SJSA1 (cell line): ENCODE measurements at places on chromosomes 4 and X.
A peak's percentile ranks its signal among the peaks of the same experiment; 100 is the strongest.

DNA sequence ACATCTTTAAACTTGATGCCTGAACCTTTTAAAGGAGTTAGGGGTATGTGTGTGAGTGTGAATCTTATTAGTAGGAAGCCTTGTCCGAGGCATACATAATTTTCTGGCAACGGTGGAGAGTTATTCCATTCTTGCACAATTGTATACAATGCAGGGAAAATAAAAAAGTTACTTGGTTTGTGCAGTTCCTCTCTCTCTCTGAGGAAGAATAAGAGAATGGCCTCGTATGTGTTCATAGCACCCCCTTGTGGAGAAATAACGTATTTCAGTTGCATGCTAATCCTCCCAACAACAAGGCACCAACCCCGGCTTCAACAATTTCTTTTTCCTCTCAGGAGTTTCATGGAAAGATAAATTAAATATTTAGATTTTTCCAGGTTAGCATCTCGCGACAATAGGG lies 33.7 kb upstream of the FGF13 start:
- H3K4me1 ChIP-seq: peaks cover 6% of the 10 kb centered on the region
- H3K4me3 ChIP-seq: no peak overlapping the region
- H3K36me3 ChIP-seq: no peaks in the 10 kb centered on the region
- H3K27me3 ChIP-seq: no peaks in the 10 kb centered on the region

- peaks cover 6% of the 10 kb centered on the region; the same call in 1 of the 2 replicates for H3K4me1 ChIP-seq
- no peaks in the 10 kb centered on the region for H3K27me3 ChIP-seq
- no peak overlapping the region for H3K27ac ChIP-seq
- H3K36me3 ChIP-seq: no peaks in the 10 kb centered on the region
- DNase-seq: no peak
Measured at GRCh38 chrX:49199315-49199595, 738 bp downstream of the SYP start.

- H3K27ac ChIP-seq: no peak overlapping the region
- DNase-seq: no peak
- H3K27me3 ChIP-seq: no peaks in the 10 kb centered on the region
- H3K4me3 ChIP-seq: no peak overlapping the region
- H3K36me3 ChIP-seq: no peaks in the 10 kb centered on the region
- H3K4me1 ChIP-seq: no peaks in the 10 kb centered on the region
Measured at GRCh38 chrX:135649561-135649960, 63.9 kb upstream of the CT45A1 start.

- no peak for DNase-seq
- no peaks in the 10 kb centered on the region for H3K4me1 ChIP-seq
- no peaks in the 10 kb centered on the region for H3K36me3 ChIP-seq
- 0 out of 2 replicates have a peak overlapping the region, but pooled peaks have one; percentile 5 for H3K4me3 ChIP-seq
Measured at GRCh38 chr4:30717208-30718020, 2.8 kb upstream of the PCDH7 start.

DNA sequence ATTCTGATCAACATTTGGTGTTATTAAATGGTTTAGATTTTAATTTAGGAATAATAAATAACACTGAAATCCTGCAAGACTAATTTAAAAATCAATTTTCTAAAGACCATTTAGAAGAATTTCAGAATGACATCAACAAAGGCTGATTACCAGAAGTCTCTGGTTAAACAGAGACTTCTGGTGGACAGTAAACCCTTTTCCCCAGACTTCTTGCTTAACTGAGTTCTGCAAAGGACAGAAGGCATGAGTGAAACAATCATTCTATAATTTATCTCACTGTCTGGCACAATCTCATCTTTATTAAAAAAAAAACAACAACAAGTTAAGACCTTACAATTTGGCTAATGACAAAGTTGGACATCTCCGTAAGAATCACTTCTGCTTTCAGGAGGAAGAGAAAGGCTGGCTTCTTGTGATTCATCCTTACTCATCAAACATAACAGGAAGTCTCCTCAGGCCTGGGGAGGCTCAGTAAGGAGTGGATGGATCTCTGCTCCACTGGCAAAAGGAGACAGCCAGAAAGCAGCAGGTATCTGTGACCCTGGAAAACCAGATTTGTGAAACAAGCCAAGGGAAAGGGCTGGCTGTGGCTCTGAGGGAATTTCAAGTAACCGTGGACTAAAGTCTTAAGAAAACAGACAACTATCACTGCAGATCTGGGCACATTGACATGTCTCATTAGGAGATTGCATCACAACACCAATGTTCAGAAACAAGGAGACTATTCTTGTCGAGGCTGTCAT lies 908 bp upstream of the TLR6 start:
- DNase-seq: peak; percentile 81
- H3K27ac ChIP-seq: peak overlapping the region; percentile 82

DNA sequence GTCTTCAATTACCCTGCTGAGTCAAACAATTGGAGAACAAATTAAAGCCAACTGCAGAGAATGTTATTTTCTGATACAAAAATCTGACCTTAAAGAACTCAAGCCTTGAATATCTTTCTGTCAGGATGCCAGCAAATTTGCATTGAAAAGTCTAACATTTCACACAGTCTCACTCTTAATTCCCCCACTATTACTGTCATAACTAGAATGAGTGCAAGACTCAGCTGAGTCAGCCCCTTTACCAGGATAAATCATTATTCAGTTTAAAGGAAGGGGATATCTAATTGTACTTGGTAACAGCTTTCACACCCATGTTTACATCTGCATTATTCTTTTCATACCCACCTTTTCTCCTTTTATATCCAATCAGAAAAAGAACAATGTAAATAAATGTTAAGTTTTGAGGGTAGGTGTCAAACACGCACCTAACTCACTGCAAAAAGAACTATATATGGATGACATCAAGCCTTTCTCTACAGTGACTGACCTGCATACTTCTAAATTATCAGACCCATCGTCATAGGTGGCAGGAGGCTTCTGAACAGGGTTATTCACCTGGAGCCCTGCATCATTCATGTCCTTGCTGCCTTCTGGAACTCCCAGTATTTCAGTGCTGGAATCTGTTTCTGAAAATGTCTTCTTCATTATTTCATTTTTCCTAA lies 117.4 kb downstream of the TMA16 start:
- H3K4me1 ChIP-seq: no peaks in the 10 kb centered on the region
- no peak overlapping the region for H3K27ac ChIP-seq
- H3K27me3 ChIP-seq: no peaks in the 10 kb centered on the region
- no peak for DNase-seq
- H3K4me3 ChIP-seq: no peak overlapping the region

GRCh38 chrX:68826113-68826980 lies 2.5 kb upstream of the EFNB1 start:
- H3K4me1 ChIP-seq: peaks cover 13% of the 10 kb centered on the region
- H3K4me3 ChIP-seq: no peak overlapping the region
- H3K27me3 ChIP-seq: no peaks in the 10 kb centered on the region
- H3K27ac ChIP-seq: no peak overlapping the region

GRCh38 chr4:52102587-52102986 lies 51.5 kb downstream of the SPATA18 start:
- DNase-seq: no peak
- no peak overlapping the region for H3K4me3 ChIP-seq
- H3K4me1 ChIP-seq: no peaks in the 10 kb centered on the region
- no peaks in the 10 kb centered on the region for H3K27me3 ChIP-seq
- H3K27ac ChIP-seq: no peak overlapping the region
- no peaks in the 10 kb centered on the region for H3K36me3 ChIP-seq

- DNase-seq: no peak
- H3K27me3 ChIP-seq: peaks cover 11% of the 10 kb centered on the region
- no peaks in the 10 kb centered on the region for H3K4me1 ChIP-seq
- H3K4me3 ChIP-seq: no peak overlapping the region
- no peaks in the 10 kb centered on the region for H3K36me3 ChIP-seq
- H3K27ac ChIP-seq: no peak overlapping the region
Measured at GRCh38 chr4:5892323-5893003, 423 bp downstream of the CRMP1 start.

DNA sequence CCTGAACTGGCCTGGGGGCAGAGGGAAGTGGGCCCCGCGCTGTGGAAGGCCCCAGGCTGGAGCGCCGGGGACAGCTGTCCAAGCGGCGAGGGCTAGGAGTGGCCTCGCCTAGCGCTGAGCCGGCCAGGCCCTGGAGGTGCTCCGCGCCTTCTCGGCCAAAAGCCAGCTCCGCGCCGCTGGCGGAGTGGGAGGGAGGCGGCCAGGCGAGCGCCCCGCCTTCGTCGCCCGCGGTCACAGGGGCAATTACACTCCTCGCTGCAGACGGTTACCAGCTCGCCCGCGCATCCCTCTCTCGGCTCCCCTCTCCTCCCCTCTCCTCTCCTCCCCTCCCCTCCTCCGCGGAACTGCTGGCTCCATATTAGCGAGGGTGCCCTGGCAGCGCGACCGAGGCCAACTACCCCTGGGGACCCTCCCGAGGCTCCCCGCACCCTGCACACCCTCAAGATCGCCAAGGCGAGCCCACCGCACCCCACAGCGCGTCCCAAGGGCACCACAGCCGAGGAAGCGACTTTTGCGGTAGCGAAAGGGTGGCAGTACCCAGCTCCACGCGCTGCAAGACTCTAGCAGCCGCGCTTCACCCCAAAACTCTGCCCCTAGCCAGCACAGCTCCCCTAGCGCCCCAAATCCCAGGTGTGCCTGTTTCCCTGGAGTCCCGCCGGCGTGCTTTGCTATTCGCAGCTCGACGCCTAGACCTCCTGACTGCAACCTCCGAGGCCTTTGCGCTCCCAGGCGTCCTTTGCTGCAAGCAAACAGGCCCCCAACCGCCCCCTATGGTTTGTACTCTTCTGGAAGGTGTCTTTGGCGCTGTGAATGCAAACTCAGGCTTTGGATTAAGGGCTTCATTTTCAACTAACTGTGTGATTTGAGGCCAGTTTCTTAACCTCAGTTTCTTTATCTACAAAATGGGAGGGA lies 91.4 kb downstream of the BCOR start:
- H3K36me3 ChIP-seq: no peaks in the 10 kb centered on the region
- H3K4me3 ChIP-seq: no peak overlapping the region
- no peak for DNase-seq

GRCh38 chr4:98027827-98028226 lies 115.4 kb downstream of the STPG2 start:
- H3K4me3 ChIP-seq: no peak overlapping the region
- H3K27me3 ChIP-seq: no peaks in the 10 kb centered on the region
- H3K36me3 ChIP-seq: no peaks in the 10 kb centered on the region
- no peak for DNase-seq
- no peak overlapping the region for H3K27ac ChIP-seq

DNA sequence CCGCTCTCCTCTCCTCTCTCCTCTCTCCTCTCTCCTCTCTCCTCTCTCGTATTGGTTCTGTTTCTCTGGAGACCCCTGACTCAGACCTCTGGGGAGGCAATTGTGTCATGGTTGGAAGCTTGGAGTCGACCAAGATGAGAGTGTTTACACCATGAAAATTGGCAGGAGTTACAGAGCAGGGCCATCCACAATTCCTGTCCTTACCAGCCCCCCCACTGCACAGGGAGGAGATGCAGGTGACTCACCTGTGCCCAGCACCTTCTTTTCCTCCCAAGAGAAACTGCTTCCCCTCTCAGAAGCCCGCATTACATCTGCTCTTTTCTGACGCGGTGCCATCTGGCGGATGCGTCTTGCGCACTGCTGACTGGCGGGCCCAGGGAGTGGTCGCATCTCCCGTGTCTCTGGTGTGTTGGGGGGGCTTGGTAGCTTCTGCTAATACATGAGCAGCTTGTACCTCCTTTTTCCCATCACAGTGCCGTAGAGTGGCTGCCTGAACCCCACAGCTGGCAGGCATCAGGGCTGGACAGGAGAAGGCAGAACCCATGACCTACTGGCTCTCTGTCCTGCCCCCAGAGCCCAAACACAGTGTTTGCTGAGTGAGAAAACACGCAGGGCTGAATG lies 31.4 kb upstream of the GPR78 start:
- peaks cover 68% of the 10 kb centered on the region for H3K4me1 ChIP-seq
- H3K36me3 ChIP-seq: no peaks in the 10 kb centered on the region
- H3K4me3 ChIP-seq: no peak overlapping the region
- DNase-seq: no peak

DNA sequence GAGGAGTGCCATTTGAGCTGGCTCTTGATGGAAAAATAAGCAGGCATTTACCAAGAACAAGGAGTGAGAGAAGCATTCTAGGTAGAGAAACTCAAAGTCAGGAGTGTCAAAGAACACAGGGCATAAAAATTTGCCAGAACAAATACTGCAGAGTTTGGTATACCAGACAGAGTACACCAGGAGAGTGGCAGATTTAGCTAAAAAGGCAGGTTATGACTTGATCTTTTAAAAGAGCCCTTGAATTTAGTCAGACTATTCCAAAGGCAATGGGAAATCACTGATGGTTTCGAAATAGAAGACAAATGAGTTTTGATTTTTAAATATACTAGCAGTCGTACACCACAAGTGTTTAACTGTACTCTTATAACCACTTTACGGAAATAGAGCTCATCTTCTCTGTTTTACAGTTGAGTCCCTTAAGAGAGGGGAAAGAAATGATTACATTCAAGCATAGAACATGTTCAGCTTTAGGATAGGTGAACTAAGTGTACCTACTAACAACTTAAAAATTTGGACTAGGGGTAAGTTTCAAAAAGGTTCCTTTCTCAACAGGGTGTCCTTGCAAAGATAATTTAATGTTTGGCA lies 10.2 kb downstream of the UBE2D3 start:
- H3K4me1 ChIP-seq: peaks cover 42% of the 10 kb centered on the region
- H3K27me3 ChIP-seq: no peaks in the 10 kb centered on the region
- DNase-seq: no peak
- peaks cover 76% of the 10 kb centered on the region for H3K36me3 ChIP-seq

GRCh38 chrX:38991656-38992440 lies 190.6 kb downstream of the MID1IP1 start:
- no peaks in the 10 kb centered on the region for H3K27me3 ChIP-seq
- H3K36me3 ChIP-seq: no peaks in the 10 kb centered on the region
- H3K4me1 ChIP-seq: no peaks in the 10 kb centered on the region
- no peak overlapping the region for H3K27ac ChIP-seq
- no peak for DNase-seq
- H3K4me3 ChIP-seq: no peak overlapping the region

DNA sequence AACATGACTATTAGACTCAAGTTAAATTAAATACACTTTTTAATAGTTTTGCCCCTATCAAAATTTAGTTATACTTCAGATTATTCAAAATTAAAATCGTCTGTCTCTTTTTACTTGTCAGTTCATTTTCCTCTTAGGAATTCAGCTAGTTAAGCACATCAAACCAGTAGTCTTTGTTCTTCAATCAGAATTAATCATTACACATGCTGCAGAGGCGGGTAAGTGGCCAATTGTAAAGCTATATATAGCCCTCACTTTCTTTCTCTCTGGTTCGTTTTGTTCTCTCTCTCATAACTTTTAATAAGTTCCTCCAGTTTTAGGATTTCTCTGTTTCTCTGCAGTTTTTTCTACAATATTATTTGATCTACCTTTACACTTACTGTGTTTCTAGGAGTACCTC lies 359.1 kb upstream of the PABPC4L start:
- H3K27me3 ChIP-seq: no peaks in the 10 kb centered on the region
- H3K27ac ChIP-seq: no peak overlapping the region
- H3K4me3 ChIP-seq: no peak overlapping the region
- no peaks in the 10 kb centered on the region for H3K36me3 ChIP-seq
- no peak for DNase-seq
